Cerebellum (tissue), 4 donors: ENCODE measurements at places on chromosomes 6 and 20. TPM values are rescaled to one million over a fixed set of nuclear protein-coding genes. Genes with fewer than 3 reads are reported as not detected.
A peak's percentile ranks its signal among the peaks of the same experiment; 100 is the strongest.

DNA sequence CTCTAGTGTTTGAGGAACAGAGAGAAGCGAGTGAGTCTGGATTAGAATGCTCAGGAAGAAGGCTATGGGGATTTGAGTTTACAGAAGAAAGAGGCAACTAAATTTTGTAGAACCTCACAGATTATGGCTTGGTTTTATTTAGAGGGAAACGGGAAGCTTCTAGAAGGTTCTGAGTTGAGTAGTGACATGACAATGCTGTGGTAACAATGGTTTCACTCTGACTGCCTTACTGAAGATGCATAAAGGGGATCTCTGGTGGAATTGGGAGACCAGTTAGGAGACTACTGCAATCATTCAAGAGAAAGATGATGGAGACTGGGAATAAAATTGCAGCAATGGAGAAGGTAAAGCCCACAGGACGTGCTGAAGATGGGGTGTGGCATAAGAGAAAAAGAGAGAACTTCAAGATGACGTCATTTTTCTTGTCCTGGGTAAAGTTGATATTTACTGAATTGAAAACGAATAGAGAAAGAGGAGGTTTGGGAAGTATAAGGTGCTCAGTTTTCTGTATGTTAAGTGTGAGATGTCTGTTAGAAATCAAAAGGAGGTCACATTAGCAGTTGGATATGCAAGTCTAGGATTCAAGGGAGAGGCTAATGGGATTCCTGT is 710.1 kb upstream of the NRSN1 start:
- no peak for DNase-seq

- no peak for DNase-seq
Observed at GRCh38 chr6:112014483-112014882, 39.4 kb upstream of the CCN6 start.

DNA sequence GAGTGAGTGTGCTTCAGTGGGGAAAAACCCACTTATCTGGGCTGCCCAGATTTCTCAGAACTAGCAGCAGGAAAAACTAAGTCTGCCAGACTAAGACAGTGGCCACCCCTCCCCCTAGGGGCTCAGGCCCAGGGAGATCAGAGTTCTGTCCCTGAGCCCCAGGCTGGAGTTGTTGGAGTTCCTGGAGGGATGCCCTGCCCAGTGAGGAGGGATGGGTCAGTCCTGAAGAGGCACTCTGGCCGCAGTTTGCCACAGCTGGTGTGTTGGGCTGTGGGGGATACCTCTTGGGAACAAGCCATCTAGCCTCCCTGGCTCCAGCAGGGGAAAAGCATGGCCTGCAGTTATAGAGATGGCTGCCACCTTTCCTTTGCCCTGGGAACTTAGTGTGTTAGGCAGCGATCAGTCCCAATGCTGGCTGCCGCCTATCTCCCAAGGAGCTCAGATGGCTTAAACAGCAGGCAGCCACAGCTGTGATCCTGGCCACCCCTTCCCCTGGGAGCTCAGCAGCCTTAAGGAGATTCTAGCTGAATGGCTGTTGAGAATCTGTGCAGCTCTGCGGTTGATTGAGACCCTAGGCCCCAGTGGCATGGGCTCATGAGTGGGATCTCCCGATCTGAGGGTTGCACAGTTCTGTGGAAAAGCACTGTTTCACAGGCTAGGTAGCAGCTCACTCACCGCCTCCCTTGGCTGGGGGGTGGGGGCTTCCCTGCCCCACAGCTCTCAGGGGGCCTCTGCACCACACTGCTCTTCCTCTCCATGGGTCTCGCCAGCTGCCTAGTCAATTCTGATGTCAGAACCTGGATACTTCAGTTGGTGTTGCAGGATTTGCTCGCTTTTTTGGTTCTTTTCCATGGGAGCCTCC is 13.2 kb downstream of the SIRPG start:
- no peak for DNase-seq

GRCh38 chr6:90468080-90468479 is 118.8 kb downstream of the MAP3K7 start:
- DNase-seq = no peak

GRCh38 chr6:82569022-82569421 is 205.4 kb downstream of the TPBG start:
- no peak for DNase-seq

GRCh38 chr6:144219056-144219685 is 66.0 kb upstream of the UTRN start:
- peak; percentile 44 for DNase-seq

- no peak for DNase-seq
Observed at GRCh38 chr20:37327748-37328147, 18.2 kb upstream of the SRC start.

DNA sequence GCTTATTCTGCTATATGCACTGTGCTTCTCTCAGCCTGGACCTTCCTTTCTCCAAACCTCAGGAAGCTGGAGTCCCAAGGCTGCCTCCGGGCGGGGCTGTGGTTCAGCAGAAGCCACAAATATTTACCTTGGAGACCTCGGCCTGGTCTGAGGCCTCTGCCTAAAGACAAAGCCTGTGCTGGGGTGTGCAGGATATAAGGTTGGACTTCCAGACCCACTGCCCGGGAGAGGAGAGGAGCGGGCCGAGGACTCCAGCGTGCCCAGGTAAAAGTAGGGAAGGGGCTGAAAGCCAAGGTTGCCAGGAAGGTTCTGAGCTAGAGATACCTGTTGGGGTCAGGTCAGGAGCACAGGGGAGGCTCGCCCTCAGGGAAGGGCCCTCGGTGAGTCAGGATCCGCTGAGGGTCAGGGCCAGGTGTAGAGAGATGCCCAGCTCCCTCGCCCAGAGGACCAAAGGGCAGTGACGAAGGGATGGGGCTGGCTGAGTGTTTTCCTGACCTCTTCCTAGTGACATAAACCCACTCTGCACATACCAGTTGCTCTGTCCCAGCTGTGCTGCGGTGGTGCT is at the start of gene BPIFB1:
Gene BPIFB1 (plus strand): TSS at position 224 of the 565 bp plus-strand sequence. CDS start 2,860 bp downstream, outside the sequence.
- DNase-seq = no peak

DNA sequence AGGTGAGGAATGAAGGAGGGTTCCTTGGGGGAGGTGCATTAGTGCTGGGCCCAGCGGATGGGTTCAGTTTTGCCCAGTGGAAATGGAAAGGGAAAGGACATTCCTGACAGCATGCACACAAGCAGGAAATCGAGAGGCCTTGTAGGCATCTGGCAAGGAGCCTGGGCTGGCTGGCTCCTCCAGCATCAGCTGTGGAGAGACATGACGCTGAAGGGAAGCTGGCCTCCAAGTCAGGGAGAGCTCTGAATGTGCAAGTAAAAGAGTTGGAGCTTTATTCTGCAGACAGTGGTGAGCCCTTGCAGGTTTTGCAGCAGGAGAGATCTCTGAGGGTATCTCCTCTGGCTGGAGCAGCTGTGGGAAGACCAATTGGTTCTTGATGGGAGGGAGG is 154.3 kb downstream of the MRPL14 start:
- DNase-seq = peak; percentile 86

GRCh38 chr20:53929974-53930650 is 140.3 kb downstream of the BCAS1 start:
- DNase-seq = no peak

DNA sequence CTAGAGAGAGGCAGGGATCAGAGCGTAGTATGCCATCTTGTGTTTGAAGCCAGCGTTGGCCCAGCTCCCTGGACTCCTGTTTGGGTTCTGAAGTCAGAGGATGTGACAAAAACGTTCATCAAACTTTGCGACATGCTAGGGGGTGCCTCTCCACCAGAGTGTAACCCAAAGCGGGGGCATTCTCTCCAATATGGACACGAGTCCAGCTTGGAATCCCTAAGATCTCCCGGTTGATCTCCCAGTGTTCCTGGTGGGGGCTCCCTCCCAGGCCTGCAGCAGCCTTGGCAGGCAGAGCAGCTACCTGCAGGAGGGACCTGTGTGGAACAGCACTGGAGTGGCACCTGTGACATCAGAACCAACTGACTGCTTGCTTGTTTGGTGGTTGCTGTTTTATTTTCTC is 218.8 kb upstream of the ECI2 start:
- DNase-seq = no peak

DNA sequence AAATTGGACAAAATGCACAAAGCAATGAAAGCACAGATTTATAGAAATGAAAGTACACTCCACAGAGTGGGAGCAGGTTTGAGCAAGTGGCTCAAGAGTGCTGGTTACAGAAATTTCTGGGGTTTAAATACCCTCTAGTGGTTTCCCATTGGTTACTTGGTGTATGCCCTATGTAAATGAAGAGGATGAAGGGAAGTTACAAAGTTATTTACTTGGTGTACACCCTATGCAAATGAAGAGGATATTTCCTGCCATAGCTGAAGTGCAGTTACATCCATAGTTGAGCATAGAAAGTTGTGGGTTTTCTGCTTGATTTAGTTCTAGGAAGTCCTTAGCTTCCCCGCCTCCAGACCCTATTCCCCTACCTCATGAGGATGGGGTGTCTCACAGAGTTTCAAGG is 22.7 kb downstream of the BCAS1 start:
- no peak for DNase-seq

GRCh38 chr6:170006900-170007467 is 255.6 kb downstream of the ERMARD start:
- DNase-seq = no peak

DNA sequence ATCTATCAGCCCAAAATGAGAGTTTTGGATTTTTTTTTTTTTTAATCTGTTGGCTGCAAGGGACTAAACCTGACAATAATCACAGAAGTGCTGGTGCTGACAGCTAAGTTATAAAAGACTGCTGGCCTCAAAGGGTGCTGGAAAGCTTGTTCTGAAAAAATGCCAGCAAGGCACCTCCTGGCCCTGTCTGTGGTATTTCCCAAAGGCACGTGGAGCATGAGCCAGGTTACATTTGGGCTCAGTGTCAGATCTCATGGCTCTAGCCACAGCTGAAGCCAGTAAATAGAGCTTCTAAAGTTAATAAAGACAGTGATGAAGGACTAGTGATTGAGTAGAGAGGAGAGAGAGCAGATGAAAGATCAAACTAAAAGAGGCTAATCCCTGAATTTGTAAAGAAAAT is 178.9 kb downstream of the FUT9 start:
- DNase-seq = peak; percentile 40

DNA sequence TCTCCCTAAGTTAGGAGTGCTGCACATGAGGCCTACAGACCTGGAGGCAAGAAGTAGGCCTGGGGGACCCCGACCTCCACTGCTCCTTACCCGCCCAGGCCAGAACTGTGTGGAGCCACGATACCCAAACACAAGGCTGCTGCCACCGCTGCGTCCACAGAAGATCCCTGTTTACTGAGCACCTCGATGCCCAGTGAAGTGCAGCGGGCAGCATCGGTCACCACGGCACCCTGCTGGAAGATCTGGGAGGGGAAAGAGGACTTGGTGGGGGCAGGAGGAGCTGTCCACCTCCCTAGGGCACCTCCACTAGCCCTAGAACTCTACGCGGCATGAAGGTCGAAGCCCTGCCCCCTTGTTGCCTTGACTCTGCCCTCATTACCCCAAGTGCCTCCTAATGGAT is 9.9 kb downstream of the GGT7 start:
- DNase-seq = no peak

GRCh38 chr20:39206899-39207564 is 244.9 kb downstream of the DHX35 start:
- no peak for DNase-seq

GRCh38 chr6:15596186-15596896 is 66.5 kb downstream of the DTNBP1 start:
- DNase-seq = no peak

GRCh38 chr20:15889061-15889460 is 684.2 kb downstream of the KIF16B start:
- DNase-seq = no peak

DNA sequence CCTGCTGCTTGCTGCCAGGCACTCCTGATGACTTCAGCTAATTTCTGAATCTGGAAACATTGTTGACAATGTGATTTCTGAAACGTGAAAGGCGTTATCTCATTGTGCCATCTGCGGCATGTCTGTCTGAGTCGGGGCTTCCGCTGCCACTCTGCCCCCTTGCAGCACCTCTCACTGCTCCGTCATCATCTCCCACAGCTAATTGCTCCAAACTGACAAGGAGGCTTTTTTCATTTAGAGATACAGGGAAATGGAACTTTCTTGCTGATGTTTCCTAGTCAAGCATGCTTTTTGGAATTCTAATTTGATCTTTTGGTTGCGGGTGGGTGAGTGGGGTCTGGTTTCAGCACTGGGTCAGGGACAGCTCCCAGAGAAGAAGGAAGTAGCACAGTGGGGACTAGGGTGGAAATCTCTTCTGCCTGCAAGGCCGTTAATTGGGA is 233.5 kb downstream of the DHX35 start:
- no peak for DNase-seq

- DNase-seq = no peak
Observed at GRCh38 chr20:9059931-9060330, 9.0 kb upstream of the PLCB4 start.

DNA sequence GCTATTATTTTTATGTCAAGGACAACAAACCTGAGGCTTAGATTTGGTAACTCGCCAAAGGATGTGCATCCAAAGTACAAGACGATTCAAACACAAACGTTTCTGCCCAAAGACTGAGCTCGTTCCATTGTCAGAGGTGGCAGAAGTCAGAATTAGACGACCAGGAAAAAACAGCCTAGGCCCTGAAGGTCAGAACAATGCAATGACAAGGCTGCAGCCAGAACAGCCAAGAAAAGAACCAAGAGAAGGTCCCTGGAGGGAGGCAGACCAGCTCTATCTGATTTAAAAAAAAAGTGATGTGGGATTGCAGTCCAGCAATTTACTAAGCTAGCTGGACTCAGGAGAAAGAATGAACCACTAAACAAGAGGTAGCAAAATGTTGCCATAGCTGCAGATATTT is 54.2 kb downstream of the NCOA7 start:
- DNase-seq = no peak

- peak; percentile 70 for DNase-seq
Observed at GRCh38 chr6:37783025-37783855, 36.3 kb upstream of the ZFAND3 start.

DNA sequence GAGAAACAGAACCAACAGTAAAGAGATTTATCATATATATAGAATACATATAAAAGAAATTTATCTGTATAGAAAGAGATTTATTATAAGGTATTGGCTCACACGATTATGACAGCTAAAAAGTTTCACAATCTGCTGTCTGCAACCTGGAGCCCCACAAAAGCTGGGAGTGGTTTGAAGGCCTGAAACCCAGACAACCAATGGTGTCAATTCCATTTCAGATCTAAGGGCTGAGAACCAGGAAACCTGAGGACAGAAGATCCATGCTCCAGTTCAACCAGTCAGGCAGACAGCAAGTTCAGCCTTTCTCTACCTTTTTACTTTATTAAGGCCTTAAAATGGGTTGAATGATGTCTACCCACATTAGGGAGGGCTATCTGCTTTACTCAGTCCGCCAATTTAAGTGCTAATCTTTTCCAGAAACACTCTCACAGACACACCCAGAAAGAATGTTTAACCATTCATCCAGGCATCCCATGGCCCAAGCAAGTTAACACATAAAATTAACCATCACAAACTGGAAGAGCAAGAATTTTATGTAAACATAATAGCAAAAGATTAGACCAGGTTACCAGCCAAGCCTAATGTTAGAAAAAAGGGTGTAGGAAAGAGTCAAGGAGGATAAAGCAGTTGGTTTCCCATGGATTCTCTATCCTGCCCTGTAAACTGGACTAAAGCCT is 170.9 kb downstream of the FUT9 start:
- no peak for DNase-seq

- DNase-seq = no peak
Observed at GRCh38 chr20:33569802-33570391, 80.0 kb downstream of the CBFA2T2 start.

Gene C20orf204
- 3.8 TPM for total RNA-seq

Gene SLC17A9
- 0.36 TPM for total RNA-seq

Gene ADGRF4
- 0.18 TPM for total RNA-seq

Gene FAM209B
- not detected for total RNA-seq

Gene EDN1
- total RNA-seq = 6.3 TPM

Gene OPRL1
- total RNA-seq = 9.5 TPM

Gene GABRR2
- 0.45 TPM for total RNA-seq

Gene LIN28B
- total RNA-seq = 2.3 TPM

Gene TMEM200A
- 12.0 TPM for total RNA-seq
